ENCODE measurements at places on chromosomes 11 and 22.

- DNase-seq: no peak
These were observed 129.3 kb upstream of the B3GAT1 start for GRCh38 chr11:134541355-134541754.

- no peak for DNase-seq
These were observed 24.3 kb upstream of the MRGPRX2 start for GRCh38 chr11:19084661-19085315.

- DNase-seq: no peak
These were observed 40.1 kb upstream of the RRAS2 start for GRCh38 chr11:14399087-14399486.

- DNase-seq: no peak
These were observed 38.0 kb upstream of the ETS1 start for GRCh38 chr11:128625326-128625725.

DNA sequence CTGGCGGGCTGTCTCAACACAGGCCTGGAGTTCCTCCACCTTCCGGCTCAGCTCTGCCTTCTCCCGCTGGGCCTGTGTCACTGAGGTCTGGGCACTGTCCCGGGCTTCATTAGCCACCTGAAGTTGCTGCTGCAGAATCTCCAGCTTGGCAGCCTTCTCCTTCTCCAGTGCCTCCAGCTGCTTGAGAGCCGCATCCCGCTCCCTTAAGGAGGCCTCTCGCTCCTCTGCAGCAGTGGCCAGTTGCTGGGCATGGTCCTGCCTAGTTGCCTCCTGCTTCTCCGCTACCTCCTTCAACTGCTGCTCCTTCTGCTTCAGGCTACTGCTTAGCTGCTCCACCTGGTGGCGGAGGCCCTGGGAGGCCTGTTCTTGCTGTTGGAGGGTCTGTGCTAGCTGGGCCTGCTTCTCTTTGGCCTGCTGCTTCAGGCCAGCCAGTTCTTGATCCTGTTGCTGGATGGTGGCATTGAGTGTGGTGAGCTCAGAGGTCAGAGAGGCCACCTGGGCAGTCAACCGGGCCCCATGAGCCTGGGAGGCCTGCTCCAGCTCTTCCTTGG lies 16.9 kb downstream of the IL18BP start:
- DNase-seq: no peak

DNA sequence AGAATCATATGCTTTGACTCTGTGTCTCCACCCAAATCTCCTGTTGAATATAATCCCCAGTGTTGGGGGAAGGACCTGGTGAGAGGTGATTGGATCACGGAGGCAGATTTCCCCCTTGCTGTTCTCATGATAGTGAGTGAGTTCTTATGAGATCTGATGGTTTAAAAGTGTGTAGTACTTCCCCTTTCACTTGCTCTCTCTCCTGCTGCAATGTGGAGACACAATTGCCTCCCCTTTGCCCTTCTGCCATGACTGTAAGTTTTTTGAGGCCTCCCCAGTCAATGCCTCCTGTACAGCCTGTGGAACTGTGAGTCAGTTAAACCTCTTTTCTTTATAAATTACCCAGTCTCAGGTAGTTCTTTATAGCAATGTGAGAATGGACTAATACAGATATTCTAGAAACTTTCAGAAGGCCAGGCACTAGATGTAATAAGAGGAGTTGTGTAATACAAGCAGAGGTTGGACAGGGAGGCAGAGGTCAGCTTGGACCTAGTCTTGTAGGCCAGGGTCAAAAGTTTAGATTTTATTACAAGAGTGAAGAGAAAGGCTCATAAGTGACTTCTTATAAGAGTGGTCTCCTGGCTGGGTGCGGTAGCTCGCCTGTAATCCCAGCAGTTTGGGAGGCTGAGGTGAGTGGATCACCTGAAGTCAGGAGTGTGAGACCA lies 9.3 kb upstream of the SERPING1 start:
- no peak for DNase-seq

DNA sequence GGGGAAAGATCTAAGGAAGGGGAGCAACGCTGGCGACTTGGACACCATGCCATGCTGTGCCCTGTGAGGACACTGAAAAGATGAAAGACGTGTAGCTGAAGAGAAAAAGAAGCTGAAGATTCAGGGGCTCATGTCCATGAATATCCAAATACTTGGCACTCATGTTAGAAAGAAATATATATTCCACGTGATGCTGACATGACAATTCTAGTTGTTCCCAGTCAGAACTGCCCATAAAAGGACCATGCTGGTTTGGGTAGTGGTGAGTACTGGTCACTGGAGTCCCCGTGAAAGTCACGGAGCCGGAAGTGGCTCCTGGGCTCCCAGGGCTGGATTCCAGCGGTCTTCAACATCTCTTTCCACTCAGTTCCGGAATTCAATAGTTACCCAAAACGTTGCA lies 9.9 kb downstream of the MS4A15 start:
- DNase-seq: no peak

DNA sequence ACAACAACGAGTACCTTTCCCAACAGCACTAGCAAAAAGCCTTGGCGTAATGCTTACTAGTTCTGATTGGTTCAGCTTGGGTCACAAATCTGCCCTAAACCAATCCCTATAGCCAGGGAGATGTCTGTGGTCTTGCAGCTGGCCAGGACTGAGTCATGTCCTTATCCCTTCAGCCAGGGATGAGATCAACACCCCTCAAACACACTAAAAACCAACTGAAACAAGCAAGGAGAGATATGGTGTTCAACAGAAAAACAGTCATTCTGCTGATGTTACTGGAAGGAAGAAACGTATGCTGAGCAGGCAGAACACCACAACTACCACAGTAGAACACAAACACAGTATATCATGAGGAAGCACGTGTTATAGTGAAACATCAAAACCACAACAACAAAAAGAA lies 375.6 kb downstream of the LARGE1 start:
- no peak for DNase-seq

GRCh38 chr11:20226933-20227332 lies 66.7 kb upstream of the DBX1 start:
- no peak for DNase-seq

GRCh38 chr11:60343094-60343704 lies 16.1 kb downstream of the MS4A6E start:
- DNase-seq: no peak

DNA sequence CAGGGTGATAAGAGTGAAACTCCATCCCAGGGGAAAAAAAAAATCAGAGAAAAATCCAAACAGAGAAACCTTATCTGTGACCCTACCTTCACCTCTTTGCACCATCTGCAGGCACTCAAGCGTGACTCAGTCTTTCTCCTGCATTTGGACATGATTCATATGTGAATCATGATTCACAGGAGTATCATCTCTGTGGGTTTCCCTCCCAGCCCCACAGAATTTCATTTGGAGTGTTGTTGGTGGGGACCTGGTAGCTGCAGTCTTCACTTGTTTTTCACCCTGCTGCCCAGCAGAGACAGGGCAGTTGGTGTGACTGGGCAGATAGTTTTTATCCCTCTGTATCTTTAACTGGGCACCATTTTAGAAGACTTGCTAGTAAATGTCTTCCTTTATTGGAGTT lies 75.7 kb downstream of the DEPDC5 start:
- peak; percentile 48 for DNase-seq

DNA sequence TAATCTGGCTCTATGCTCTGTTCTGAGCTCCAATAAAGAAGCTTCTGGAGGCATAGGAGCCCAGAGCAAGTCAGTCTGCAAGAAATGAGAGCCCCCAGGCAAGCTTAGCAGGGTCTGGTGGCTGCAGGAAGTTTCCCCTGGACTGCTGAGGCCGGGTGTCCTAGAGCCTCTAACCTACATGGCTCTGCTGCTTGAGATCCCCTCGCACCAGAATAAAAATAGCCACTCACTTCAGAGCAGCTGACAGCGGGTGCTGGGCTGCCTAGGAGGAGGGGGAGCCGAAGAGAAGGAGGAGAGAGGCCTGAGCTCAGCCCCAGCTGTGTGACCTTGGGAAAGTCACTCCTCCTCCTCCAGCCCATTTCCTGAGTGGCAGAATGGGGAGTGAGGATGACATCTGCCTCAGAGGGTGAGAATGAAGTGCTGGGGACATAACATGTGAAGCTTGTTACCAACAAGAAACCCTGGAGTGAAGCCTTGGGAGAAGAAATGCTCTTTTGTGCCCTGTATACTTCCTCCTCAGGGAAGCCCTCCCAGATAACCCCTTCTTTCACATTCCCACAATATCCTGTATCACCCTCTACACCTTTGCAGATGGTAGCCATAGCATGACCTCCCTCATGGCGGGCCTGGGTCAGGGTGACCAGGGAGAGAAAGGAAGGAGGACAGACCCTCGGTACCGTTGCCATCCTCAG lies 3.6 kb upstream of the INPP5J start:
- DNase-seq: no peak

DNA sequence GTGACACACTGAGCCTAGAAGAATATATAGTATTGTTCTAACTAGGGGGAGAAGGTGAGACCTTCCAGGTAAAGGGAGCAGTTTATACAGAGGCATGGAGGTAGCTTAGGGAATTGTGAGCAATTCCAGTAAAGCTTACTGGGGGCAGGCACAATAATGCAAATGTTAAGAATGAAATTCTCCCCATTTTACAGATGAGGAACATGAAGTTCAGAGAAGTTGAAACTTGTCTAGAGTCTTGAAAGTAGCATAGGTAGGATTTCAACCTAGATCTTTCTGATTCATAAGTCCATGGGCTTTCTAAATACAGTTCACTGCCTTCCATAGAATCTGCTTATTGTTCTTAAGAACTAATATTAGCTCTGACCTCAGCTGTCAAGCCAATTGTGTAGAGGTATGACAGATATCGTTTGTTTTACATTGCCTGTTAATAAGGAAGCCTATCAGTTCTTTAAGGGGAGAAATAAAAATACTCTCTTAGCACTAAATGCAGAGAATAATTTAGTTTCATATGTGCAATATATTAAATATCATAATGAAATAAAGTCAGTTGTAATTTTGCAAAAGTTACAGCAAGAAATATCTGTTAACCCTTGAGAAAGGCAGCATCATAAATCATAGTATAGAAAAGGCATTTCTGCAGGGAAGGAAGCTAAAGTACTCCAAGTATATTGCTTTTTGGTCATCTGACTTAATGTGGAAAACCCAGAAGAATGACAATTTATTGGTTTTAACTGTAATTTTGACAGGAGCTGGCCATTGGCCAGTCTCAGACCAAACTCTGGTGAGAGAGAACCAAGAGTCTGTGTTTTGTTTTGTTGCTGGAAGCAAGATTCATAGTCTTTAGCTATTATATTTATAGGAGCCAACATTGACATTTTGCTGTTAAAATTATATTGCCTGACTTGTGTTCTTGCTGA lies 181.8 kb downstream of the UVRAG start:
- no peak for DNase-seq

DNA sequence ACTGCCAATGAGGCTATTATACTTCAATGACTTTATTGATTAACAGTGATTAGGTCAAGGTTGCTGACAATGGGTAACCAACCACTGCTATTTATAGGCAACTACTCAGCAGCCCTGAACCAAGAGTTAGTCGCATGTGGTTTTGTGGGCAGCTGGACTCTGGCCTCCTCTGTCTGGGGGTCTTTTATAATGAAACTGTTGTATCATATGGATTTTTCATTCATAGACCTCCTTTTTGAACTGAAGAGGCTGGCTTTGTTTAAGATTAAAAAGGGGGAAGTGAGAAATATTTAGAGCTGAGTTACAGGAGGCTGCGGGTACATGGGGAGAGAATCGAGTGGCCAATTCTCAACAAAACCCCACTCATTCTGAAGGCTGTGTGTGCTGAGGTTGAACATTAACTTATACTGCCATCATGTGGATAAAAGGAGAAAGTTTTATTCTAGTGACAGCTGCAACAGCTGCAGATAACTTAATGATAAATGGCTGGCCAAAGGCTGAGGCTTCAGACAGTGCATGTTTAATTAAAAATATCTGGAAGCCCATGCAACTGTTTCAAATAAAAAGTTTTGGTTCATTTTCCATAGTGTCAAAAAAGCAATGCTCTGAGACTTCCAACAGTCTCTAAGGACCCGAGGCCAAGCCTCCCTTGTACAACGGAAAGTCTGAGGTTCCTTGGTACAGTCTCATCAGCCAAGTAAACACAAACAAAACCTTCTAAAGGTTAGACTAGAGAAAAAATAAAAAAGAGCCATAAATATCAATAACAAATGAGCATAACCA lies 682.6 kb downstream of the KCNA4 start:
- DNase-seq: no peak

GRCh38 chr22:45197606-45198462 lies 34.1 kb downstream of the NUP50 start:
- no peak for DNase-seq

DNA sequence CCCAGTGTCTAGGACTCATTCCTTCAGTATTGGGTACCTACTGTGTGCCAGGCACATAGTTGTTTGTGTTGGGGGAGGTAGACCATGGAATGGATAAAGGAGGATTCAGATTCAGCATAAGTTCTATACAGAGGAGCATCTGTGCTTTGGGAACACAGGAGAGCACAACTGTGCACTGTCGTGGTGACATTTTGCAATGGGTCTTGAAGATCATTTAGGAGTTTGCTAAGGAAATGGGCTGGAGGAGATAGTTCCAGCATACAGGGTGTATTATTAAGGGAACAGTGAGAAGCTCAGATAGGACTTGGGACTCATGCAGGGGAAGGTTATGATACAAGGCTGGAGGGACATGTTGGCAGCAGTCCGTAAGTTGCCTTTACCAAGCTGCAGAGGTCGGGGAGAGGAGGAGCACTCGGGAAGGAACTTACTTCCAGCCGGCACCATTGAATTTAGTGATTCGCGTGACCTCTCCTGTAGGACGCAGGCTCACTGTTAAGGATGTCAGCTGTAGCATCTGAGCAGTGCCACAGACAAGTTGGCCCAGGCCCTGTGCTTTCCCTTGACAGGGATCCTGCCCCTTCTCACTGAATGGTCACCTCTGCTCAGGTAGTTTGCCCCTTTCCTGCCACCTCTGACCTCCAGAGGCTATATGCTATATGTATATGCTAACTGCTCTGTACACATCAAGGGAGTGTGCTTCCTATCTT lies 25.6 kb downstream of the TREH start:
- no peak for DNase-seq

DNA sequence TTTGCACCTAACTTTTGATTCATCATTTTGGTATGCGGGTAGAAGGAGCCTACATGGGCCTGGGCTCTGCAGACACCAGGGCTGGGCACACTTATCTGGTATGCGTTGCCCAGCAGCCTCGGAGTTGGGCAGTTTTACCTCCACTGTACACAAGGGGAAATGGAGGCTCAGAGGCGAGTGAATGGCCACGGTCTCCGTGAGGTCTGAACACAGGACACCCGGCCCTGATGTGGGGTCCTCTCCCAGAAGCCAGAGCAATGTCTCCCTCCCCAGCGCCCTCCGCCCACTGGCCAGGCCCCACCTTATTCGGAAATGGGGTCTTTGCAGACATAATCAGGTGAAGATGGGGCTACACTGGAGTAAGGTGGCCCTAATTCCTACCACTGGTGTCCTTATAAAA lies 43.7 kb downstream of the OSBPL5 start:
- no peak for DNase-seq

DNA sequence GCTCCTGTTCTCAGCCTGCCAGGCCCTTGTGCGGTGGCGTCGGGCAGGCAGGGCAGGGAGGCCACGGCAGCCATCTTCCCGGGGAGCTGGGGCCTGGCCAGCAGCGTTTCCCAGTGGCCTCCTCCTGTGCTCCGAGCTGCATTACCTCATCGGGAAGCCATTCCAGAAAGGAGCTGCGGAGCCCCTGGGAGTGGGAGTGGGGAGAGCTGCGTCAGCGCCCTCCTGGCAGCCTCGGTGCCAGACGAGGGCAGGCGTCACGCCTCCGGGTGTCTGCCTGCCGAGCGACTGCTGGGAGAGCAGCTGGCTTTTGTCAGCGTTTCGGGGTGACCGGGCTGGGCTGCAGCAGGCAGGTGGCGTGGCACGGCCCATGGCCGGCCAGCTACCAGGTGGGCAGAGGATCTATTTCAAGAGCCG lies 30.9 kb upstream of the WNT7B start:
- DNase-seq: no peak

All from stimulated activated CD4-positive, alpha-beta T cell treated with anti-CD3 and anti-CD28 coated beads, TNF-alpha, amount 100 ng/mL, for 24 hours (primary cell).